CD4-positive, alpha-beta T cell treated with Interleukin-15 for 4 hours (primary cell): ENCODE measurements at places on chromosomes 7 and 10.

DNA sequence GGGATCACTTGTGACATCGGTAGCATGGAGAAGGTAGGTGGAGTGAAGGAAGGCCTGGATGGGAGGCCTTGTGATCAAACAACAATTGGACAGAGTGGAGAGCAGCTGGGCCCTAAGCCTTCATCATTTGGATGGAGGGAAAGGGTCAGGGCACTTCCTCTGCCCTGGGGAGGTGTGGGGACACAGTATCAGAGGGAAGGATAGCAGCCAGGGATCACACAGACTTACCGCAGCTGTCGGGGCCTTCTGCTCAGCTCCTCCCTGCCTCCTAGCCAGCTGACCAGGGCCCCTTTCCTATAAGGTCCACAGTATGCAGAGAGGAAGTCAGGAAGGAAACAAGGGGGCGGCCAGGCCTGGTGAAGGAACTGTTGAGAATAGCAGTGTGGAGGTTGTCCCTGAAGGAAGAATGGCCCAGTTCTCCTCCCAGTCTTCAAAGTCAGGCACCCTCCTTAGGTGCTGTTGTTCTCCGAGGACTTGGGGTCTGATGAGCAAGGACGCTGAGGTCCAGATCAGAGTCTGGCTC lies 62.1 kb downstream of the ABCC2 start:
- no peak for DNase-seq

- DNase-seq: no peak
Measured at GRCh38 chr7:91892099-91892705, 11.7 kb upstream of the MTERF1 start.

GRCh38 chr7:31099451-31100444 lies 47.6 kb downstream of the ADCYAP1R1 start:
- DNase-seq: no peak

DNA sequence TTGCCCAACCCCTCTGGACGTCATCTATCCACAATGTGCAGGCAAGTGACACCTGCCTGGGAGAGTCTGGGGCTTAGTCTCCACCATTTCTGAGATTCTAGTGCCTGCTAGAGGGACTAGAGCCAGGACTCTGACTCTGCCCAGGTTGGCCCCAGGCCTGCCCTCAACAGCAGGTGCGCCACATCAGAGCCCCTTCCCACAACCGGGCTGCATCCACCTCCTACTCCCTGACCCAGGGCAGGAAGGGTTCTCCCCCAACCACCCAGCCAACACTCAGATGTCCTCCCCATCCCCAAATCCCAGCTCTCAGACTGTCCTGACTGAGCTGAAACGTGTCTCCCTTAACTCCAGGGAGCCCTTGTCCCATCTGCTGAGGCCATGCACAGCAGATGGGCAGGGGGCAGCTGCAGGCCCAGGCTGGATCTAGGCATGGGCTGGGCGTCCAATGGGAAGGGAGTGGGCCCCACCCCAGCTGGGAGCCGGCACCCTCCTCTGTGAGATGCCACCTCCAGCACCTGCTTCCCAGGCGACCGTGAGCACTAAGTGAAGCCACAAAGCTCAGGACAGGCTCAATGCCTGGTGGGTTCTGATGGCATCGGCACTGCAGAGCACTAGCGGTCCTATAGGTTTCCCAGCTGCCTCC lies 49.2 kb downstream of the RASGEF1A start:
- DNase-seq: no peak

- DNase-seq: no peak
Measured at GRCh38 chr7:103348452-103348851, 1.0 kb downstream of the PSMC2 start.

DNA sequence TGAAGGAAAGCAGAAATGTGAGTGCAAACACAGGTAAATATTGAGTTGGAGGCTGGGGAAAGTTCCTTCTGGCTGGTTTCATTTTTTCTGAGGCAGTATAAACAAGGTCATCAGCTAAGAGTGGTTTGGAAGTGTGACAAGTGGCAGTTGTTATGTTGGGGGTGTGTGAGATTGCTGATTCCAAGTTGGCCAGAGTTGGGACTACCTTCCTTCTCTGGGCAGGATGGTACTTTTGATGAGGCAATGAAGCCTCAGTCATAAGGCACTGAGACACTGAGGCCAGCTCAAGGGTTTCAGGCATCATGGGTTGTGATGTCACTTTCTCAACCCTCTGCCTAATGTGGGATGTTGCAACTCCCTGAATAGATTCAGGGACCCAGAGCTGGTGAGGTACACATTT lies 8.2 kb upstream of the PTTG1IP2 start:
- DNase-seq: no peak

DNA sequence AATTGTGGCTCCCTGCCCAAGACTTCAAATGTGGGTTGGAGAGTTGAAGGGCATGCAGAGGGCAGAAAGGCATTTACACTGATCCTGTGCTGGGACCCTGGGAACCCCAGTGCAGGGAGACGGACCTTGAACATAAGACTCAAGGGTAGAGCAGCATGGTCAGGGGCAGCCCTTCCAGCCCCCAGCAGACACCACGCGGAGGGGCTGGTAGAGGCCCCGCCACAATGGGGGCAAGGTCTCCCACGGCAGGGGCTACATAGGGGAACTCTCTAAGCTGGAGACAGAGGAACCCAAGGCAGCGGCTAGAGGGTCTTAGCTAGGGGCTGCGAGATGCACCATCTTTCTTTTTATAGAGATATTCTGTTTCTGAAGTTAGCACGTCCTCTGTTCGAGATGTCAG lies 45.2 kb upstream of the EBF3 start:
- DNase-seq: no peak

- DNase-seq: no peak
Measured at GRCh38 chr10:74244807-74245206, 93.8 kb downstream of the ADK start.

DNA sequence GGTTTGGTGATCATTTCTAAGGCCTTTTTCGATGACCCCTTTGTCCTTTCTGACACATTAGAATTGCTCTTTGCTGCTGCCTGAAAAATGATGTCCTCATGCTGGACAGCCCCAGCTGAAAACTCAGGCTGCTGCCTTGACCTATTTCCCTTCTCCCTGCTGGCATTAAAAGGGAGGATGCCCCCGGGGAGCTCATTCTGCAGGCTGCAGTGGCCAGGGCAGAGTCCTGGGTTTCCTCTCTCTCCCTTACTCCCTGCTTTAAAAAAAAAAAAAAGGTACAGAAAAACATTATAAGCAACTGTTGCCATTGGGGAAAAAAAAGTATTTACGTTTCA lies 35.4 kb downstream of the LRRC4 start:
- no peak for DNase-seq

GRCh38 chr10:51291961-51292360 lies 217.7 kb downstream of the PRKG1 start:
- no peak for DNase-seq
